ENCODE measurements at places on chromosomes 3 and 15.

DNA sequence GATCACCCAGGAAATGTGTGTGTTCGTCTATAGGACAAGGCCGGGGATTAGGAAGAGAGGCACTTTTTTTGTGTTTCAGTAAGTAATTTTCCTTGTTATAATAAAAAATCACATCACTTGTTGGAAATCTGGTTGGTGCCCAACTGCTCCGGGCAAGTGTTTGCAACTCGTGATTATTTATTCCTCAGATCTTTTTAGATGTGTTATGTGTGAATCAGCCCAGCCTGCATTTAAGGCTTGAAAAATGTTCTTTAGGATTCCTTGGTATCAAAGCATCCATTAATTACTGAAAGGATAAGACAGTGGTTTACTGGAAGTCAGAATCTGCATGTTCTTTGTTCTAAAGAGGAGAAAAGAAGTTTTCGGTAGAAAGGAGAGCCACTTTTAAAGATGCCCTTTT is 345.6 kb downstream of the FEZF2 start:
- no peak for DNase-seq

DNA sequence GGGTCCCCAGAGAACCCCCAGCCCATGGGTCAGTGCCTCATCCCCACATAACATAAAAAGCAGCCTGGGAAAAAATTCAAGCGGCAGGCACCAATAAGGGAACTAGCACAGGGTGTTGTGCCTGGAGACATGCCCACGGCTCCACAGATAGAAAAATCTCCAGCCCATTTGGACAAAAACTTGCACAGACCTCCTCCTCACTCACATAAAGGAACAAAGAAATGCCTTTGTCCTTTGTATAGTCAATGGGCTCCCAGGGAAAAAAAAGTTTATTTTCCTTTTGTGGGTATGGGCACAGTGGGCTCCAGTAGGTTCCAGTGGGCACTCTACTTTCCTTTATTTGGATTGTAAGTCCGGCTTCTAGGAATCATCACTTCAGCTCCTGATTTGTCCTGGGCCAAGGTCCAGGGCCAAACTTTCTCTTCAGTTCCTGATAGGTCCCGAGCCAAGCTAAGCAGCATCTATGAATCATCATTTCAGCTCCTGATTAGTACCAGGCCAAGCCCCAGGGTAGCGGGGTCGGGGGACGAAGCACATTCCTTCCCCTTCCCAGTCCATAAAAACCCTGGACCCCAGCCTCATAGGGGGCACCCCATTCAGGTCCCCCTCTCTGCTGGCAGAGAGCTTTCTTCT is 1.6 kb upstream of the DNAH12 start:
- DNase-seq: no peak

- DNase-seq: no peak
These were observed 121.1 kb upstream of the PLAAT1 start for GRCh38 chr3:193119926-193120325.

DNA sequence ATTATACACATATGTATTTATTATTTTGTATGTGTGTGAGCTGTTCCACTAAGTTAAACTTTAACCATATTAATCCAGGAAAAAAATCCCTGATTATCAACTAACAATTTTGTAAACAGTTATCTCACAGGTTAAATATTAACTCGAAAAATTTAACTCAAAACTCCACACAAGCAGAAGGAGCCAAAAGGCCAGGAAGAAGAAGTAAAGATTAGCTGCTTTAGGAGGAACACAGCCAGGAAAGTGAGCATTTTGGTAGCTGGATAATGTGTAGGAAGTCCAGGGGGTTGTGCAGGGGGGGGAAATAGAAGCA is 425.0 kb downstream of the TIGIT start:
- DNase-seq: no peak

GRCh38 chr15:45443645-45444044 is 65.3 kb upstream of the GATM start:
- DNase-seq: no peak

- DNase-seq: no peak
These were observed 369.4 kb upstream of the SLCO3A1 start for GRCh38 chr15:91484141-91484540.

DNA sequence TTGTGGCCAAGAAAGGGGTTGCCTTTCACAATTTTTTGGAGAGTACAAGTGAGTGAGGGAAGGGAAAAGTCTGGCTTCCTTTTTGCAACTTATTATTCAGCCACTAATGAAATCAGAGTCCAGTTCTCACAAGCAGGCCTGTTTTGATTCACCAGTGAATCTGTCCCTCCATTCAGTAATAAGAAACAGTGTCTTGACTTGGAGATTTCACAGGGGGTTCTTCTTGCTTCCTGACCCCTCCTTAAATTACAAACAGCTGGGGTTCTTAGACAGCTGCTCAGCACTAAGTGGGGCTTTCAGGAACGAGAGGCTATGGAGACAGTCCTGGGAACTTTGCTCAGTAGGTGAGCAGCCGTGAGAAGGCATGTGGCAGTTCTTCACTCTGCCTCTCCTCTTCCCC is 24.5 kb downstream of the SEMA3G start:
- DNase-seq: no peak

GRCh38 chr3:105364128-105364527 is 2.6 kb upstream of the ALCAM start:
- no peak for DNase-seq

DNA sequence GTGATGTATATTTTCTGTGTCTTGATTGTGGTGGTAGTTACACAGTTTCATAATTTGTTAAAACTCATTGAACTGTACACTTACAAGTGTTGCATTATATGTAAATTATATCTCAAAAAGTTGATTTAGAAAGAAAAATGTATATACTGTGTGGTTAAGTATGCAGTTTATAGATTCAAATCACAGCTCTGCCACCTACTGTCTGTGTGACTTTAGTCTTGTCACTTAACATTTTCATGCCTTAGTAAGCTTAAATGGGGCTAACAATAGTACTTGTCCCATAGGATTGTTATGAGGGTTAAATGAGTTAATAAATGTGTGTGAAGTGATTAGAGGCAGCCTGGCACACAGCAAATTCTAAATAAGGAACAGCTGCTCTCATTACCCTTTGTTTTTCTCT is 120.9 kb upstream of the P2RY1 start:
- no peak for DNase-seq

DNA sequence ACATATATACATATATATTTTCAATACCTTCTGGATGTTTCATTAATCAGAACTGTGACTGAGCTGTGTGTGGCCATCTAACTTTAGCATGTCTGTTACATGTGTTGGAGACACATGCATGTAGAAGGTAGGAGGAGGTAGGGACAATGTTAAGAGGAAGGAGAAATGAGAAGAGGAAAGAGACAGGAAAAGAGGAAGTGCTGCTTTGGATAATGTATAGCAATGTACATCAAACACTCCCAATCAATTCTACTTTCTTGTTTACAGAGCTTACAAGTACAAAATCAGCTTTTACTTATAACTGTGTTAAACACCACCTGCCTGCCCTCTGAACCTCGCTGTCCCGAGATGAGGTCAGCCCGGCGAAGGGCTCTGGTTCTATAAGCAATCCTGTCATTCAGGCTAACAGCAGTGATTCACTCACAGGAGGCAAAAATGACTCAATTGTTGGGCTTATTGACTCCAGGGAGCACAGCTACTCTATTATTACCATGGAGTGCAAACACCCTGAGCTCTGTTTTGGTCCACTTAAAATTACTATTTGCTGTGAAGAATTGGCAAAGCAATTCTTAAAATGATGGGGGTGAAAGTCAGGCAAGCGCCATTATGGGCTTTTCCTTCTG is 188.9 kb downstream of the MEIS2 start:
- peak; percentile 92 for DNase-seq

DNA sequence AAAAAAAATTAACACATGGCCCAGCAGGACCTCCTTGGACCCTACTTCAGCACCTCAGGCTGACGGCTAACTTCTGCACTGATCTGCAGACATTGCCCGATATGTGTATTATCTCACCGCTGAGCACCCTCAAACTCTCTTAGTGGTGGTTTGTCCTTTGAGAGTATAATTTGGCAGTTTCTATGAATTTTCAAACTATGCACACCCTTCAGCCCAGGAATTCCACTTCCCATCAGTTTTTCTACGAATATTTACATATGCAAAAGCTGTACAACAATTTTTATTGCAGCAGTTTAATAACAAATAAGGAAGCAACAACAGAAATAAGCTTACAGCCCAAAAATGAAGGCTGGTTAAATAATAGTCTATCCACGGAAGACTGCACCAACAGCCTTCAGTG is 44.6 kb downstream of the HES1 start:
- DNase-seq: no peak

DNA sequence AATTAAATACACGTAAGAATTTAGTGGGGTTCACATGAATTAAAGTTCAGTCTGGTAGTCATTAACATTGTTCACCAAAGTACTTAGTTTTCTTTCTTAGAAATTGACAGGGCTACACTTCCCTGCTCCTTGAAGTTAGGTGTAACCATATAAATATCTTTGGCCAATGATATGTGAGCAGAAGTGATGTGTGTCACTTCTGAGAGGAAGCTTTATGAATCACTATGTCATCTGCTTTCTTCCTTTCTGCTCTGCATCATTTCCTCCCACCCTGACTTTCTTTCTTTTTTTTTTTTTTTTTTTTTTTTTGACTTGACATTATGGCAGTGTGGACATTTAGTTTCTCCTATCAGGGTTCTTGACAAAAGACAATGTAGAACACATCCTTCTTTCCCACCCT is 156.2 kb upstream of the COL8A1 start:
- no peak for DNase-seq

GRCh38 chr3:190073264-190074008 is 47.3 kb downstream of the P3H2 start:
- no peak for DNase-seq

DNA sequence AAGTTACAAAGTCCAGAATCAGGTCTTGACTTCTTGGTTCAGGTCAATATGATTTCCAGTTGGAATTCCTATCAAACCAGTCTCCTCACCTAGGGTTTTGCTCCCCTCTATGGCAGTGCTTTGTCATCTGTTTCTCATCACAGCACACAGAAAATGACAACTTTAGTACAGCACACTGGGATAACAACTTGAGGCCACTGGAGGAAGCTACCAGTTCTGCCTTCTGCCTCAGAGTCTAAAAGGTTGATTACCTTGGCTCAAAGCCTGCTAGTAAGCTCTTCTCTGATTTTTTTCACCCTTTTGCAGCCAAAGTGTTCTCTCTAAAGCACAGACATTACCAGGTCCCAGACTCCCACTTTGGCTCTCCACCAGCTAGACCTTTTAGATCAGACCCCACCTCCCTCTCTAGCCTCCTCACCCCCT is 24.8 kb upstream of the TRIM59 start:
- no peak for DNase-seq

DNA sequence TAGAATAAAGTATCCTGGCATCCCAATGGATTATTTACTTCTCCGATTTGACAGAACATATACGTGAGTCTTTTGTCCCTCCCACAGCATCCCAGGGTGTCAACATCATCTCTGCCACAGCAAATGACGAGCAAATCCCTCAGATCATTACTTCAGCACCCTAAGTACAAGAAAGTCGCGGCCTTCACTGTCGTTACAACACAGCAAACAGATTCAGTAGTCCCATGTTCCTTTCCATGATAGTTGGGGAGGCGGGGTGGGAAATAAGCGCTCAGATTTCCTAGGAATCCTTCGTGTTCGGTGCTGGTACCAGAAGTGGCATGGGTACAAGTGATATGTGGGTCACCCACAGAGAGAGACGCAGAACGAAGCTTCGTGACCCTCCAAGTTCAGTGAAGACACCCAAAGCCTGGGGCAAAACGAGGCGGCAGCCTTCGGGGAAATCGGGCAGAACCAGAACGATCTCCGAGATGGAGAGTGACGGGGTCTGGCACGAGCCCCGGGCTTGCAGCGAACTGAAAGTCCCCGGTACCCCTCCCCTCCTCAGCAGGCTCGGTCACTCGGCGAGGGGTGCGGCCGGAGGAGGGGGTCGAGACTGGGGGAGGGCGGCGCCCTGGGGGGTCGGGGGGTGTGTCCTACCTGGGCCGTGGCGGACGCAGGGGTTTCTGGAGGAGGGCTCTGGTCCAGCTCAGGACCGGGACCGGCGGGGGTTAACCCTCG is 619 bp downstream of the TTBK2 start:
- no peak for DNase-seq

GRCh38 chr15:57418635-57419034 is 42.3 kb downstream of the CGNL1 start:
- DNase-seq: no peak

DNA sequence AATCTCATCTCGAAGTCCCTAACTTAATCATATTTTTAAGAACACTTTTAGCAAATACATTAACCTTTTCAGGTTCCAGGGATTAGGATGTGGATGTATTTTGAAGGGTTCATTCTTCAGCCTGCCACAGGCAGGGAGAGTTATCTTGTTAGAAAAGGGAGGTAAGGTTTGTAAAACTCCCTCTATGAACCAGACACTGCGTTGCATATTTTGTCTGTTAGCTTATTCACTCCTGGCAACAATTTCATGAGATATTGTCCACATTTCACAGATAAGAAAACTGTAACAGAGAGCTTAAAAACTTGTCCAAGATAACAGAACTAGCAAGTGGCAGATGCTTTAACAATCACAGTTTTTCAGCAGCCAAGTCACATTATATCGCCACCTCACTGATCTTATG is 155.4 kb downstream of the DIPK2A start:
- no peak for DNase-seq

DNA sequence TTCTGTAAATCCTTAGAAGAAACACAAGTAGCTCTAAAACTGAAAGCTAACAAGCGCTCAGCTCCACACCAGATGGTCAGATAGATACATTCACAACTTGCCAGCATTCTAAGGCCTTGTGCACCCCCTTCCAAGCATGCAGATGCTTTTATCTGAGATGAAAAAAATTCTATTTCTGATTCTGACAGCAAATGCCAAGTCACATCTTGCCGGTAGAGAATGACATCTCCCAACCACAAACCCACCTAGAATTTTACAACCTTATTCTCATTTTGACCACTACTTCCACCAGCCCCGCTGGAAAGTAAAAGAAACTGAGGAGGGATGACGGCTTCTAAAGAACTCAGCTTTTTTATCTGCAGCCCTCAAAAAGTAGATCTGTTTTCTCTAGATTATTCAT is 57.7 kb downstream of the SUMF1 start:
- DNase-seq: no peak

DNA sequence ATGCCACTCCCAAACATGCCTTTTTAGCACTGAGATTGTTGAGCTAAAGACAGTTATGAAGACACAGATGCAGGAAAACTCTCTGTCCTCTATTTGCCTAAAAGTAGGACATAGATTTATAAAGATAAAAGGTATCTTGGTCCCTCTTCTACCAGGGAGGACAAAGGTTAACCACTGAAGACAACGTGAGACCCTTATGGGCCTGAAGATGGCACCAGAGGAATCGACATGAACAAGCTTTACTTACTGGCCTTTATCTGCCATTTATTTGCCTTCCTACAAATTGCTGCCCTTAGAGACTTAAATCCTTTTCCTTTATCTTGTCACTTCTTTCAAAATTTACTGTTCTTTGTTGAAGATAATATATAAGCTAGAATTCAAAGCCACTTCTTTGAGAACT is 109.7 kb upstream of the FAM3D start:
- no peak for DNase-seq

- no peak for DNase-seq
These were observed 269.7 kb upstream of the SOX2 start for GRCh38 chr3:181442066-181442465.

GRCh38 chr3:71064956-71065763 is 518.4 kb downstream of the FOXP1 start:
- DNase-seq: no peak
